NCI-H2081 (cell line): ENCODE measurements at places on chromosomes 7 and 10.

DNA sequence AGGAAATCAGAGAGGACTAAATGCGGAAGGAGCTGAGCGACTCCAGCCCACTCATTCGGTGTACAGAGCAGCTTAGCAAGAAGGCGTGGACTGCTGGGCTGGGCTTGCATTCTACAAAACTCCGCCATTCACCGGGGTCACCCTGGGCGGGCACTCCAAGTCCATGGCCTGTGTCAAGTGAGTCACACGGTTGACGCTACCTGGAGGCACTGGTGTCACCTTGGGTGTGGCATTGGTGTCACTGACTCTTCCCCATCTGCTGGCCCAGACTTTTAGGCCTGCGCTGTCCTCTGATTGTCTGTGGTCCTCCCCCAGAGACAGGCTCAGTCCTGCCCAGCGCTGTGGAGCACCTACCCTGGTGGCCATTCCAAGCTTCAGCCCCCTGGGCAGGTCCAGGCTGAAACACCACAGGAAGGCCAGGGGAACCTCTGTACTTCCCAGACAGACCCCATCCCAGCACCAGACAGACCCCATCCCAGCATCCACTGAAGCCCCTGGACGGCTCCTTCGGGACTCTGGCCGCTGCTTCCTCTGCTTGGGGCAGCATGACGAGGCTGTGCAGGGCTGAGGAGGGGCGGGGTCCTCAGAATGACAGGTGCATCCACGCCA is 30.6 kb upstream of the CNPY1 start:
- no peak for DNase-seq

DNA sequence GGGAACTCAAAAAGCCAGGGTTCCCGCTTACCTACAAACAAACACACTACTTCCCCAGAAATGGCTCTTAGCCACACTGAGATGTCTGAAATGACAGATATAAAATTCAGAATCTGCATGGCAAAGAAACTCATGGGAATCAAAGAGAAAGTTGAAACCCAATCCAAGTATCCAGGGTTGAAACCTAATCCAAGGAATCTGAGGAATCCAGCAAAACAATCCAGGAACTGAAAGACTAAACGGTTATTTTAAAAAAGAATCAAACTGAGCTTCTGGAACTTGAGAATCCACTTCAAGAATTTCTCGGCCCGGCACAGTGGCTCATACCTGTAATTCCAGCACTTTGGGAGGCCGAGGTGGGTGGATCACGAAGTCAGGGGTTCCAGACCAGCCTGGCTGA is 568.8 kb downstream of the POM121L12 start:
- DNase-seq: no peak

- DNase-seq: no peak
Measured at GRCh38 chr10:119541046-119541445, 1.5 kb downstream of the RGS10 start.

DNA sequence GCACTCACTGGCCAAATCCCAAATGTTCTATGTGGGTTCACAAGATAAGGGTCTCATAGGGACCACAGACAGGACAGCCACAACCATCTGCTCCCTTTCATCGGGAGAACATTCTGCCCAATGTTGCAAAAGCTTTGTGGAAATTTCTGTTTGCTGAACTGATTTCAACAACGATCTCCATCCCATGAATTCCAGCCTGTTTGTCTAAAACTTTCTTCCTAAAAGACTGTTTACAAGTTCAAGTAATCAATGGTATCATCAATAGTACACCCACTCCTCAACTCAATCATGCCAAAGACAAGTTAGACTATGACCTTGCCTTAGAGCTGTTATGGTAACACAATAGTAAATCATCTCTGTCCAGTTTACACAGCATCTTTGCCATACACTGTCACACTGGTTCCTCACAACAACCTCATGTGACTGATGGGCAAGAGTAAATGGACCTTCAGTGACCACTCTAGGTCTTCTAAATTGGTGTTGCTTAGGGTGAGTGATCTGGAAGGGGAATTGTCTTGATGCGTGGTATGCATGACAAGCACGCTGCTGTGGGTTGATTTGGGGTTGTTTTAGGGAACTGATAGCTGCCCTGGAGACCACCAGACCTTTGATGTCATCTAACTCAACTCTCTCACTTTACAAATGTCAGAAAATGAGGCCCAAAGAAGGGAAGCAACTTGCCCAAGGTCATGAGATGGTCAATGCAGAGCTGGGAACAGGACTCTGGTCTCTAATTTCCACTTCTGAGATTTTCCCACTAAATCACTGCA is 95.1 kb downstream of the PPP1R3C start:
- no peak for DNase-seq

- DNase-seq: no peak
Measured at GRCh38 chr10:16933783-16934182, 116.6 kb upstream of the RSU1 start.

DNA sequence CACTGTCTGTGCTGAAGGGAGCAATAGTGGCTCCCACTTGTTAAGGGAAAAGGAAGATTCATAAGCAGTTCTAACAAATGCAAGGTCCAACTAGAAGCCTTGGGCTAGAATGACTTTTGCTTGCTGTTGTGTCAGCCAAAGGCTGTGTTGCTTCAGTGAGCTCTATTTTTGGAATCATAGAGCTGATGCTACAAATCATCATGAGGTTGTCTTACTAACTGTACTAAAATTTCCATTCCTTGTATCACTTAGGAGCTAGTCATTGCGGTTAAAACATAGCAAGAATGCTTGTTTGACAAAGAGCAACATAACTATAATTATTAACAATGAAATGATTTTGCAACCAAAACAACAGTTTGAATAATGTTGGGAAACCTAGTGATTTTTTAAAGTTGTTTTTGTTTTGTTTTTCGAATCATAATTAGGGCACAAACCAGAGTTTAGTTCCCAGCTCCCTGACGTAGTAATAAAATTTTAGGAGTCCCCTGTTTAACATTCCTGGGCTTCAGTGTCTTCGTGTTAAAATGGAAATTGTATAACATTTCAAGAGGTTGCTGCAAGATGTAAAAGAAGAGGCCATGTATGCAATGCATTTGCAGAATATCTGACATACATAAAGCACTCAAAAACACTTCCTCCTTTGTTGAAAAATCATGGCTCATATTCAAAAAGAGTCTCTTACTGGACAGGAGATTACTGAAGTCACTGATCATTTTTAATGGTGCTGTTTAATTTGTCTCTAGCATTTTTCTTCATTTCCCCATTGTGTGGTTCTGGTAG is 183.4 kb downstream of the MACC1 start:
- no peak for DNase-seq

GRCh38 chr10:31728698-31729224 is 199.9 kb downstream of the ARHGAP12 start:
- DNase-seq: peak; percentile 45

DNA sequence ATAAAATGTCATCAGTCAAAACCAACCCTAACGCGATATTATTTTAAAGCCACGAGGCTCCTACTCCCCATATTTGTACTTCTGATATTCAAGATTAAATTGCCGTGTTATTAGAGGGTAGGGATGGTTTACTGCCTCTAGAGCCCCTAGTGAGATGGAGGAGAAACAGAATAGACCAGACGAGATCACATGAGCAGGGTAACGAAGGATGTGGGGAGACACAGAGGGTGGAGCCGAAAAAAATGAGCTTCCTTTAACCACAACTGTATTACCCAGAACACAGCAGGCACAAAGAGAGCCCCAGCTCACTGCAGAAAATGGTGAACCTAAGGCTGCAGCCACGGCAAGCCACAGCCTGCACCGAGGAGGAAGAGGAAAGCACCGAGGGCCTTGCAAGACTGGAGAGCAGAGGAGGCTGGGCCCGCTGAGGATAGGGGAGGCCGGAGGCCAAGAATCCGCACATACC is 14.3 kb downstream of the ZC3HAV1 start:
- peak; percentile 21 for DNase-seq
